Activated CD4-positive, alpha-beta T cell treated with anti-CD3 and anti-CD28 coated beads, Interleukin-2, amount 50 U/mL, for 16 hours (primary cell): ENCODE measurements at places on chromosomes 4 and X.

DNA sequence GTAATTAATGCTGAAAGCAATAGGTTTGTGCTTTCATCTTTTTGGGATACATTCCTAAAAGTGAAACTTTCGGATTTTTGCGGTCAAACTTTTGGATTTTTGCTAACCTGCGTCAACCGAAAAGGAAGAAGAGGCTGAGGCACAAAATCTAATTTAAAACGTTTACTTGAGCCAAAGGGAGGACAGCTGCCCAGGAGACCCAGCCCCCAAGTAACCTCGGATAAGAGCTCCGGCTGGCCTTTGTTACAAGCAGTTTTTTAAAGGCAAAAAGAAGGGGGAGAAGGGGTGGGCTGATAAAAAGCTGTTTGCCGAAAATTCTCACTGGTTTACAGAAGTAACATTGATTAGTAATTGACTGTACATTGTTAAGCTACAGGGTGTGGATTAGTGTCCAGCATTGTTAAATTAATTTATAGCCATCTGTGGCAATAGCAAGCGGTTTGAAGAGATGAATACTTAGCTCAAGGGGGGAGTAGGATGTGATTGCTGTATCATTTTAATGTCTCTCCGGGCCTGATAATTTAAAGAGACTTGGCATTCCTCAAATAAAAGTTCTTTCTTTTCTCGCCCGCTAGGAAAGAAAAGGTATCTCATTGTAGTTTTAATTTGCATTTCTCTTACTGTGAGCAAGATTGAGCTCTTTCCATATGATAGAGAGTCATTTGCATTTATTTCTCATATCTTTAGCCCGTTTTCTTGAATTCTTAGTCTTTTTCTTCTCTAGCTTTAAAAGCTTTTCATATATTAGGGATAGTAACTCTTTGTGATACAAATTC is 59.1 kb upstream of the USP9X start:
- no peak for DNase-seq

GRCh38 chrX:85375333-85375738 is 4.1 kb downstream of the POF1B start:
- DNase-seq, result no peak

GRCh38 chr4:103786014-103786413 is 66.2 kb upstream of the TACR3 start:
- peak; percentile 48 for DNase-seq

GRCh38 chr4:141311246-141312204 is 90.8 kb downstream of the ZNF330 start:
- no peak for DNase-seq

DNA sequence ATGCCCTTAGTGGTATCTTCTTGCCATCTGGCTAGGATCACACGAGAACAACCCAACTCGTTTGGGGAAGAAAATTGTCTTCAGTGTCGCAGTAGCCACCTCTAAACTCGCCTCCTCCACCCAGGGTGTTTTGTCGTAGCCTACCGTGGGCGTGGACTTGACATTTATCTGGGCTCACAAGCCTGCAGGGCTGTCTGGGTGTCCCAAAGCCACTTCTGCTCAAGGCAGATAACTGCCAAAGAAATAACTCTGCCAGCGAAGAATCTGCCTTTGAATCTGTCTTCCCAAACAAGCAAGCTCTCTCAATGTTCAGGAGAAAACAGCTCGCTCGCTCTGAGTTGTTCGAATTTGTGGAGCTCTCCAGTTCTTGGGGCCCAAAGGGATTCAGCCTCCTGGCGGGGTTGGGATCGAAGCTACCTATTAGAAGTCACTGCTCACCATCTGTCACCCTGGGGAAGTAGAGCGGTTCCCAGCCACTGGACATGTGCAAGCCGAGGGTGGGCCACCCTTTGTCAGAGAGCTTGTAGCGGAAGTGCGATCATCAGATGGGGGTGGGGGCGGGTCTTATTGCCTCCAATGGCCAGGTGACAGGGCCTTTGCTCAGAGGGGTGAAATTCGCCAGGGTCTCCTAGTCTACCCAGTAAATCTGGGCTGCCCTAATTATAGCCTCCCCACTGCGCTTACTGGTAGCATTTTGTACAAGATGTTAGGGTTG is 14.8 kb downstream of the BLOC1S4 start:
- DNase-seq, result no peak

DNA sequence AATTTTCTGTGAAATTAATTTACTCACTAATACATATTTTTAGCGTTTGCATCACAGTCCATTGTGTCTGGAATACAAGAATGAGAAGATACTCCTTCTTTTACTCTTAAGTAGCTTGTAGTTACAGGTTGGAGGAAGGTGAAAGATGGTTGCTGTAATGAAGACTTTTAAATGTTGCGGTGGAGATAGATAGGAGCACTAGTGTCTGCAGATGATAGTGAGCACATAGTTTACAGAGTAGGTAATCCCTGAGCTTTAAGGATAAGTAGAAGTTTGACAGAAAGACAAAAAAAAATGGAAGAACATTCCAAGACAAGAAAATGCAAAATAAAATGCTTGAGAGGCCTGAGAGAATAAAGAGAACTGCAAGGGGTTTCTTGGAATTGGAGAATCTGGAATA is 5.4 kb upstream of the SLC39A8 start:
- DNase-seq, result no peak

DNA sequence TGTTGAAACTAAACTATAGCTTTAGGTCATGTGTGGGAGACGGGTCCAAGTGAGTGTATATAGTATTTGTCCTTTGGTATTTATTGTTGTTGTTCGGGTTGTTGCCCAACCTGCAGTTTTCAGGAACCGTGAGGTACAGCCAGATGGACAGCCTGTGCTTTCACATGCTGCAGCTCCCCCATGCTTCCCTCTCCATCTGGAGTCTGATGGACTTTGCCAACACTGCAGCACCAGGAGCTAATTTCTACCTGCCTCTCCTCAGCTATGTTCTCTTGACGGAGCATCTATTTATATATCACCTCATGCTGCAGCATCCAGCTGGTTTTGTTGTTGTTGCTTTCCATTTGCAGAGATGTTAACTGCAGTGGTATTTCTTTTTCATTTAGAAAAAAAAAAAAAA is 80.1 kb downstream of the TLL1 start:
- no peak for DNase-seq

DNA sequence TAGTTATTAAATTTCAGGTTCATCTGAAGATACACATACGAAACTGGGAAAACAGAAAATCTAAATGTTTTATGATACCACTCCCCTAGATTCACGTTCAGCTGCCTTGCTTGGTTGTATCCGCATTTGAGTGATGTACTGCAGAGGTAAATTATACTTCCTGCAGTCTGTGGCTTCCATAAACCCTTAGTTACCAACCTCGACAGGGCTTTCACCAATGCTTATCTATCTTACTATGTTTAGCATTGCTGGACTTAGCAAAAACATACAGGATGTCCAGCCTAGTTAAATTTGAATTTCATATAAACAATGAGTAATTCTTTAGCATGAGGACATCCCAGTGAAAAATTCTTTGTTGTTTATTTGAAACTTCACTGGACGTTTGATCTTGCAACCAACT is 108.8 kb downstream of the TMA16 start:
- no peak for DNase-seq

DNA sequence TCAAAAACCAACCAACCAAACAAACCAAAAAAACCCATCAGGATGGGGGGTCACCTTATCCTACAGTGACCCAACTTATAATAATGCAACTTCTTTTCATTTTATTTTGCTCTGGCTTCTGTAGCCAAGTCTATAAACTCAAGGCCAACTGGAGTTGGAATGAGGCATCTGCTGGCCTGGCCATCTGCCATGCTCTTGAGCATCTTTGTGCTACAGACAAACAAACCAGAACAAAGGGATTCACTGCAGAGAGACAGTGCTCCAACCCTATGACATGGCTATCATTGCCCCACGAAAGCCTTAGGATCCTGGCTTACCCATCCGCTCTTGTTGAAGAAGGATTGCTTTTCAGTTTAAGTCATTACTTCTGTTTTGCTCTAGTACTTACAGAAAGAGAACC is 49.2 kb upstream of the SCRG1 start:
- no peak for DNase-seq

GRCh38 chrX:16930392-16930791 is 16.1 kb upstream of the REPS2 start:
- no peak for DNase-seq

DNA sequence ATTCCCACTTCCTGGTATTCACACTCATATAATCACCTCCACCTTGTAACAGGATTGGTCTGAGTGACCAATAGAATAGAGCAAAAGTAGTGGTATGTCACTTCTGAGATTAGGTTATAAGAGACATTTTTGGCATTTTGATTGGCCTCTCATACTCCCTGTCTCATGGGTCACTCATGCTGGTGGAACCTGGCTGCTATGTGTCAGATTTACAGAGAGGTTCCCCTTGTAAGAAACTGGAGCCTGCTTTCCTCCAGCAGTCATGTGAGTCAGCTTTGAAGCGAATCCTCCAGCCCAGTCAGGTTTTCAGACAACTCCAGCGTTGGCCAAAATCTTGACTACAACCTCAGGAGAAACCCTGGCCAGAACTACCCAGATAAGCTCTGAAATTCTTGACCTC is 2.6 kb upstream of the OTUD4 start:
- no peak for DNase-seq

- DNase-seq, result no peak
These were observed 78.7 kb downstream of the FIP1L1 start for GRCh38 chr4:53456178-53456577.

GRCh38 chr4:74456849-74457395 is 12.0 kb downstream of the AREG start:
- no peak for DNase-seq

- no peak for DNase-seq
These were observed 56.0 kb downstream of the SPRY1 start for GRCh38 chr4:123452616-123453015.

GRCh38 chrX:13694983-13695382 is 6.1 kb downstream of the RAB9A start:
- DNase-seq, result no peak

DNA sequence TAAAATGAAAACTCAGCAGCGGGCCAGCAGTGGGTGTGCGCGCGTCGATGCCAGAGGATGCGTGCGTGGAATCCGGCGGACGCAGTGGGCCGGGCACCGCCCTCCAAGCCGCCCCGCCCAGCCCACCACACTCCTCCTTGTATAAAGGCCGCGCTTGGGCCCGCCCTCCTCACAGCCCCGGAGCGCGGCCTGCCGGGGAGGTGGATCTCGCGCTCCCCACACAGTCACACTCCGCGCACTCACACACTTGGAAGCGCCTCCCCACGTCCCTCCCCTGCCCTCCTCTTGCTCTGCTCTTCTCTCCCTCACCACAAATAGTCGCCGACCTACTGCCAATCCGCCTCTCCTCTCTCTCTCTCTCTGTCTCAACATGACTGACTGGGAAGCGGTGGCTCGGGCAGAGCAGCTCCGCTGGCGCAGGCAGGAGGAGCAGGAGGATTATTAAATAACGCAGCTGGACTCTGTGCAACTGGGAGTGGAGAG is at the start of gene CCSER1:
Gene CCSER1 (plus strand): TSS at position 172 of the 483 bp plus-strand sequence.
- DNase-seq, result peak; percentile 26

DNA sequence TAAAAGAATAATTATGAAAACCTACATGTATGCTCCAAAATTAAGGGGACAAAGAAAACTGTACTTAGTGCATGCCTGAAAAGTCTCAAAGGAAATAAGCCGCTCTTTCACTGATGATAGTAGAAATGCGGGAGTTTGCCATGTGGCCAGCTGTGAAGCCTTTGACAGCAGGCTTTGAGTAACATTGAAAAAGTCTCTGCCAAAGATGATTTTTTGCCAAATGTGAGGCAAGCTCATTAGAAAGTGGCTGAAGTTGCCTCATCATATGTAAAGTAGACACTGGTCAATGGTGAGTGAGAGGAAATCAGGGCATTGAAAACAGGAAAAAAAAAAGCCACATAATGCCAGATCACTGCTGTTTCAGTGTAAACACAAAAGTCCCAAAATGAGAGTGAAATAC is 2360.1 kb downstream of the PCDH7 start:
- DNase-seq, result no peak

- DNase-seq, result no peak
These were observed 23.8 kb downstream of the SHROOM3 start for GRCh38 chr4:76458825-76459224.

GRCh38 chrX:109843963-109844751 is 111.1 kb upstream of the ACSL4 start:
- no peak for DNase-seq

DNA sequence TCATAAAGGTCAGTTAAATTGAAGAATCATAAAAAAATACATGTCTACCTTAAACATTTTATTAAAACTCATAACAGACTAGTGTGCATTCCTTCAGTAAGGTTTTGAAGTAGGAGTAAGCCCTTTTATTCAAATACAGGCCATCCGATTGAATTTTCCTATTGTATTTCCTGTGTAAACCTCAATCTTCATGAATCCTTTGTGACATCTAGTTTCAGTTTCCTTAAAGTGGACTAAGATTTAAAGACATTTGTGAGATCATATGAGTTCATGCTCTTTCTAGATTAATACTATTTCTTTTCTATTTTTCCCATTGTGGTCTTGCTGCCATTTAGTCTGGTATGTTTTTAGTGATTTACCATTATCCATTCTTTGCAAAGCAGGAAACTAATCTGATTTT is 644.7 kb upstream of the BOD1L1 start:
- DNase-seq, result no peak

DNA sequence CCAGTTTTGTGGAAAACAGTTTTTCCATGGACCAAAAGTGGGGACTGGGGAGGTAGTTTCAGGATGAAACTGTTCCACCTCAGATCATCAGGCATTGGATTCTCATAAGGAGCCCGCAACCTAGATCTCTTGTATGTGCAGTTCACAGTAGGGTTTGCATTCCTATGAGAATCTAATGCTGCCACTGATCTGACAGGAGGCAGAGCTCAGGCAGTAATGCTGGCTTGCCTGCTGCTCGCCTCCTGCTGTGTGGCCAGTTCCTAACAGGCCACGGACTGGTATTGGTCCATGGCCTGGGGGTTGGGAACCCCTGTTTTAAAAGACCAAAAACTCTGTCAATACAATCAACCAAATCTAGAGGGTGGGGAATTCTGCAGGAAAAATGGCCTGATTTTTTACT is 100.0 kb upstream of the EOLA2 start:
- no peak for DNase-seq

DNA sequence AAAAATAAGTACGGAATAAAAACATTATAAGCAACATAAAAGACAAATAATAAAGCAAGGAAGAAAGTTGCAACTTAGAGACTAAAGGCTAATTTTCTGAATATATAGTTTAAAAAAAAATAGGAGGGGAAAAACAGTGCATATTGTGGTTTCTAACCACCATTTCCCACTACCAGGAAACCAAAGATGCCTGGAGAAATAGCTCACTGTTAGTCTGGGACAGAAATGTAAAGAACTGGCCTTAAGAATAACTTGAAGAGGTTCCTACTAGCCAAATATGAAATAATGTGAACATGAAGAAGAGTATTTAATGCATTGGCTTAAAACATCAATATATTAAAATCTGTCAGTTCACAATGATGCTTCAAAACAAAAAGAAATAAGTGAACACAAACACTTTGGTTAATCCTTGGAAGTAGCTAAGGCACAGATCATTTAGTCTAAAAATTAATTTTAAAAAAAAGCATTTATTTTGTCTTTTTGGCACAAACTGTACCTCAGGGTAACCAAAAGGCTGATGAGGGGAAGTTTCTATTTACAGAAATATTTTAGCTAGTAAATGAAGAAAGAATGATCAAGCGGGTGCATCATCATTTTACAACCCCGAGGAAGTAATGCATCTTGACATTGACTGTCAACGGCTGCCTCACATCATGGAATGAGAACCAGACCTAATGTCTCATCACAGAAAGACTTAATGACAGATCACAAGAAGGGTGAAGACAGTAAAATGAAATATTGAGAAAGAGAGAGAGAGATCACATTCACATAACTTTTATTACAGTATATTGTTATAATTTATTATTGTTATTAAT is 297.2 kb upstream of the LDB2 start:
- DNase-seq, result no peak
